ENCODE measurements at places on chromosomes 7 and 10. TPM values are rescaled to one million over a fixed set of nuclear protein-coding genes. Genes with fewer than 3 reads are reported as not detected.

- no peak for DNase-seq
Measured at GRCh38 chr7:11587814-11588213, 244.2 kb downstream of the THSD7A start.

DNA sequence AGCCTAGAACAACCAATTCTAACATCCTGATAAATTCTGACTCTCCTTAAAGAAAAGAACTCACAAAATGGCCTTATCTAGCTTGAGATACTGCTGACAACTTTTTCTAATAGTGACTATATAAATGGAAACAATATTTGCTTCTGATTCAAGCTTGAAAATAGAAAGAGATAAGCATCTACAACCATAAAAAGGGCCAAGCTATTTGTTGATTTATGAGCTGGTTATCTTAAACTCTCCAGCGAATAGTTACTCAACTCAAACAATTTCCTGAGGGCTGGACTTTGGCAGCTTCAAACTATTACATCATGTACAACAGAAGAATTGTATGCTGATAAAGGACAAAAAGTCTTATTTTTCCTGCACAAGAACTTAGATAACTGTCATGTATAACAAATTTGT lies 4.6 kb downstream of the USP54 start:
- peak; percentile 77 for DNase-seq

RPP38 gene
- 13.4 TPM for total RNA-seq

DNA sequence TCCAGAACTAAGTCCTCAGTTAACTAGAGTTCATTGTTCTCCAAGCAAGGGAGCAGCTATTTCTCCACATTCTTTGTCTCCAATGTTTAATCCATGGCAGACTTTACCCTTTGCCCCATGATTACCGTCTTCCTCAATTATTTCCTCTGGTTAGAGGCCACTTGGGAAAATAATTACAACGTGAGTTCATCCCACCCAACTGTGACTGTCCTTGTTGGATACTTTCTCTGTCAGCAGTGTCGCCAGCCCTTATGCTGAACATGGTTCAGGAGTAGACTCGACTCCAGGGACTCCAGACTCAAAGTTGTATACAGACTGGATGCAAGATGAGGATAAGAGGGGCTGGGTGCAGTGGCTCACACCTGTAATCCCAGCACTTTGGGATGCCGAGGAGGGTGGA lies 17.1 kb upstream of the SEPHS1 start:
- no peak for DNase-seq

- peak; percentile 61 for DNase-seq
Measured at GRCh38 chr7:100407285-100408180, 21.0 kb downstream of the ZCWPW1 start.

DNA sequence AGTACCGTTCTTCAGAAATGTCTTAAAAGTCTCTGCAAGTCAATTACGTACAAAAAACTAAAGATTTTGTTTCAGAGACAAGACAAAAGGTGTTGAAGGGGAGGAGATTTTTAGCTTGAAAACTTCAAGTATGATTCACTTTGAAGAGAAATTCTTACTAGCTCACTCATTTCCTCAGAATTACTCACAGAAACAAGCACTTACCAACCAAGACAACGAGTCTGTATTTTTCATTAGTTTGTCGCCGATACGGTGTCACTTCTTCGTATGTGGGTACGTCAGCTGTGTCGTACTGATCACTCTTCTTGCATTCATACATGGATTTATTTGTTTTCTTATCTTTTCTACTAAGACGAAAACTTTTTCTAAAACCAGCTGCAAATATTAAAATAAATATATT lies 90.6 kb upstream of the ODAD2 start:
- DNase-seq, result no peak

DNA sequence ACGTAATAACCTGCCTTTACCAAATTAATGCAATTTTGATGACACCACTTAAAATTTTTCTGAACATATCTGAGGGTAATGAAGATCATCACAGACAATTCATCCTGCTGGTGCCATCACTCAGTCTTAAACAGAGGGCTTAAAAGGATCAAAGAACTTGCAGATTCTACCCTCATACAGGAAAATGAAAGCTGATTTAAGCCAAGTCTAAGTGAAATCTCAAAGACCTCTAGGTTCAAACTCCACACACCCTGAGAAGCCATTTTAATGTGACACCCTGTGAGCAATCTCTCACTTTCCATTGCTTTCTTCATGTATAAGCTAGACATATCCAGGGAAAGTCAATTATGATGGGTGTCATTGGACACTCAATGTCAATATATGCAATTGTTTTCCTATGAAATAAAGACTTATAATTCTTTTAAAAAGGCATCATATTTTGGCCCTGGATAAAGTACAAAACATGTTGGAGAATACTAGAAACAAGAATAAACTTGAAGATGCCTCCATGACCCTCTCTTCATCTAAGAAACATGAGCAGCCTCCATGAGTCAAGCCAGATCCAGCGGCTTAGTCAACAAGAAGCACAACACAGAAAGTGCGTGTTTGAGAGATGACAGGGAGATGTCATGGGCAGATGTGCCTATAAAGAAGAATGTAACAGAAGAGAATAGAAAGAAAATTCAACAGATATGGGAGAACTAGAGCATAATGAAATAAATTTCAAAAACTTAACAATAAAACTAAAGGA lies 291.9 kb downstream of the PARD3 start:
- no peak for DNase-seq

- DNase-seq, result no peak
Measured at GRCh38 chr7:24717694-24718320, 39.5 kb downstream of the GSDME start.

PDE6C gene
- total RNA-seq, result not detected

SPDYE2B gene
- total RNA-seq, result not detected
